ENCODE measurements at places on chromosomes 4 and X. TPM values are rescaled to one million over a fixed set of nuclear protein-coding genes. Genes with fewer than 3 reads are reported as not detected.

The GC gene
- not detected for total RNA-seq

The MSL3 gene
- total RNA-seq = 17.5 TPM

The AMOT gene
- under 0.01 TPM for total RNA-seq

The LNX1 gene
- 1.7 TPM for total RNA-seq

The RAB39B gene
- total RNA-seq = under 0.01 TPM

The RASL11B gene
- 1.4 TPM for total RNA-seq

The WNK3 gene
- 1.3 TPM for total RNA-seq

The GSPT2 gene
- 1.3 TPM for total RNA-seq

The IDH3G gene
- total RNA-seq = 22.4 TPM

The LRBA gene
- 67.0 TPM for total RNA-seq

The SYNPO2 gene
- total RNA-seq = 0.24 TPM

The PPA2 gene
- 148 TPM for total RNA-seq

The BBS12 gene
- 3.1 TPM for total RNA-seq

The DCAF12L1 gene
- total RNA-seq = not detected

The HSFX4 gene
- total RNA-seq = not detected

The SATL1 gene
- not detected for total RNA-seq

The FHL1 gene
- total RNA-seq = 43.9 TPM

The SRPX2 gene
- total RNA-seq = 16.8 TPM

The COPS4 gene
- 95.3 TPM for total RNA-seq

The DCAF8L2 gene
- total RNA-seq = not detected

The IQCM gene
- total RNA-seq = not detected

The FGF13 gene
- 3.0 TPM for total RNA-seq

The TRPC5OS gene
- not detected for total RNA-seq

The RHOH gene
- under 0.01 TPM for total RNA-seq

The PCDH10 gene
- total RNA-seq = under 0.01 TPM

The HADH gene
- total RNA-seq = 15.6 TPM

The AKAP17A gene
- total RNA-seq = 19.6 TPM

The RNF150 gene
- total RNA-seq = 0.24 TPM

The HPGDS gene
- not detected for total RNA-seq

The MTNR1A gene
- total RNA-seq = not detected

The RHOXF1 gene
- total RNA-seq = not detected

The CFI gene
- total RNA-seq = 2.9 TPM

The AKAP4 gene
- total RNA-seq = not detected

The MSX1 gene
- not detected for total RNA-seq

The ADH1A gene
- not detected for total RNA-seq

The FBXW7 gene
- total RNA-seq = 86.3 TPM

The SPANXN3 gene
- total RNA-seq = not detected

Measured in tracheal epithelial cell (primary cell).